DND-41 (cell line): ENCODE measurements at places on chromosomes 5 and 9.

GRCh38 chr5:15249152-15249551 lies 250.8 kb upstream of the FBXL7 start:
- DNase-seq, result no peak

DNA sequence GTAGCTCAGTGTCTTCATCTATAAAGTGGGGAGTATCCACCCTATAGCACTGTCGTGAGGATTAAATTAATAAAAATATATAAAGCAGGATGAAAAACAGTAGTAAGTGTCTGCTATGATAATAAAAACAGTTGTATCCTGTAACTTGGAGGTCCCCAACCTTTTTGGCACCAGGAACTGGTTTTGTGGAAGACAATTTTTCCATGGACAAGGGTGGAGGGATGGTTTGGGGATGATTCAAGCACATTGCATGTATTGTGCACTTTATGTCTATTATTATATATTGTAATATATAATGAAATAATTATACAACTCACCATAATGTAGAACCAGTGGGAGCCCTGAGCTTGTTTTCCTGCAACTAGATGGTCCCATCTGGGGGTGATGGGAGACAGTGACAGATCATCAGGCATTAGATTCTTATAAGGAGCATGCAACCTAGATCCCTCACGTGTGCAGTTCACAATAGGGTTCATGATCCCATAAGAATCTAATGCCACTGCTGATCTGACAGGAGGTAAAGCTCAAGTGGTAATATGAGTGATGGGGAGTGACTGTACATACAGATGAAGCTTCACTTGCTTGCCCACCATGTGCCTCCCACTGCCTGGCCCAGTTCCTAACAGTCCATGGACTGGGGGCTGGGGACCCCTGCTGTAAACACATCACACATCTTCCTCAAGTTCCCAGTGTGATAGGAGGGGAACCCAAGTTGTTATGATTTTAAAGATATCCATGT lies 177.4 kb upstream of the DAPK1 start:
- DNase-seq, result no peak

GRCh38 chr5:148855249-148856008 lies 29.0 kb downstream of the ADRB2 start:
- DNase-seq, result no peak

- no peak for DNase-seq
Observed at GRCh38 chr9:29945012-29945411, 2371.7 kb upstream of the C9orf72 start.

DNA sequence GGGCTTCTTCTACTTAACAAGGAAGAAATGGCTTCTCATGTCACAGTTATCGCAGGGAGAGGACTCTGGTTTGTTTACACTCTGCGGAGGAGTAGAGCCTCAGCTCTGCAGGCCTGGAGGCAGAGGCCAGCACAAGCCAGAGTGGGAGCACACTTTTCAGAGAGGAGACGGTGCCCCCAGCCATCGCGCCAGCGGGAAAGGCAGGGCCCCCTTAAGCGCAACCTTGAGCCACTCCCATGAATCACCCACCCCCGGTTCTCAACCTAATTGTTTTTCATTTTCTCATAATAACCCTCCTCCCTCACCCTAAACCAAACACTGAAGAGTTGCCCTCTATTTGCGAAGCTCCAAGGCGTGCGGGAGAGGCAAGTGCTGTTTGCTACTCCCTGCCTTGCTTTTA lies 208.4 kb upstream of the TBCA start:
- DNase-seq, result no peak
